ENCODE measurements at places on chromosomes 2 and 18. TPM values are rescaled to one million over a fixed set of nuclear protein-coding genes. Genes with fewer than 3 reads are reported as not detected.

GRCh38 chr18:8329186-8329771, 280.0 kb upstream of the RAB12 start:
- DNase-seq: no peak
- no peaks in the 10 kb centered on the region for H3K27me3 ChIP-seq
- H3K27ac ChIP-seq: peak overlapping the region; percentile 66
- H3K4me3 ChIP-seq: no peak overlapping the region
- H3K4me1 ChIP-seq: peaks cover 27% of the 10 kb centered on the region

GRCh38 chr18:54035927-54036326, 188.5 kb downstream of the MBD2 start:
- no peak overlapping the region for H3K27ac ChIP-seq
- H3K27me3 ChIP-seq: peaks cover 10% of the 10 kb centered on the region
- peaks cover 5% of the 10 kb centered on the region for H3K4me1 ChIP-seq
- no peak for DNase-seq
- no peaks in the 10 kb centered on the region for H3K36me3 ChIP-seq
- no peak overlapping the region for H3K4me3 ChIP-seq

DNA sequence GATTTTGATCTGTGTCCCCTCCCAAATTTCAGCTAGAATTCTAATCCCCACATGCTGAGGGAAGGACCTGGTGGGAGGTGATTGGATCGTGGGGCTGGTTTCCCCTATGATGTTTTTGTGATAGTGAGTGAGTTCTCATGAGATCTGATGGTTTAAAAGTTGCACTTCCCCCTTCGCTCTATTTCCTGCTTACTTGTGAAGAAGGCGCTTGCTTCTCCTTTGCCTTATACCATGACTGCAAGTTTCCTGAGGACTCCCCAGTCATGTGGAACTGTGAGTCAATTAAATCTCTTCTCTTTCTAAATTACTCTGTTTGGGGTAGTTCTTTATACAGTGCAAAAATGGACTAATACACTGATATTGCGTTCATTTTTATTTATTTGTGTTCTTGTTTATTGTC, 636.8 kb upstream of the LINC00305 start:
- H3K27ac ChIP-seq: no peak overlapping the region
- H3K4me1 ChIP-seq: no peaks in the 10 kb centered on the region
- no peak for DNase-seq
- H3K36me3 ChIP-seq: no peaks in the 10 kb centered on the region
- no peak overlapping the region for H3K4me3 ChIP-seq

DNA sequence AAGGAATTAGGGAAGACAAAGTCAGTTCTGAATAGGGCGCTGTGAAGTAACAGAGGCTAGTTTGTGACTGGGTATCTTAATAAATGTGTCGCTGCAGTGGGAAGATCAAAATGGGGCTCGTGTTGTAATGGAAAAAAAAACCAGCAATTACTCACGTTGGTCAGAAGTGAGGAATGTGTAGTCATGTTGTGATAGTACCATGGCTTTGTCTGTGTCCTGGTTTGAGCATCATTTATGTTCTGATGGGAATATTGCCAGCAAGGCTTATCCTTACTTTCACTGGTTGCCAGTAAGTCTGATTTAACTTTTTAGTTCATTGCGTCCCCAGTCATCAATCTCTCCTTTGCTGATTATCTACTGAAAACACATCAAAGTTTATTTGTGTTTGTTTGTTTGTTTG, 467.6 kb downstream of the NYAP2 start:
- no peak for DNase-seq
- H3K27me3 ChIP-seq: no peaks in the 10 kb centered on the region
- H3K4me3 ChIP-seq: no peak overlapping the region
- H3K36me3 ChIP-seq: no peaks in the 10 kb centered on the region
- no peaks in the 10 kb centered on the region for H3K4me1 ChIP-seq

DNA sequence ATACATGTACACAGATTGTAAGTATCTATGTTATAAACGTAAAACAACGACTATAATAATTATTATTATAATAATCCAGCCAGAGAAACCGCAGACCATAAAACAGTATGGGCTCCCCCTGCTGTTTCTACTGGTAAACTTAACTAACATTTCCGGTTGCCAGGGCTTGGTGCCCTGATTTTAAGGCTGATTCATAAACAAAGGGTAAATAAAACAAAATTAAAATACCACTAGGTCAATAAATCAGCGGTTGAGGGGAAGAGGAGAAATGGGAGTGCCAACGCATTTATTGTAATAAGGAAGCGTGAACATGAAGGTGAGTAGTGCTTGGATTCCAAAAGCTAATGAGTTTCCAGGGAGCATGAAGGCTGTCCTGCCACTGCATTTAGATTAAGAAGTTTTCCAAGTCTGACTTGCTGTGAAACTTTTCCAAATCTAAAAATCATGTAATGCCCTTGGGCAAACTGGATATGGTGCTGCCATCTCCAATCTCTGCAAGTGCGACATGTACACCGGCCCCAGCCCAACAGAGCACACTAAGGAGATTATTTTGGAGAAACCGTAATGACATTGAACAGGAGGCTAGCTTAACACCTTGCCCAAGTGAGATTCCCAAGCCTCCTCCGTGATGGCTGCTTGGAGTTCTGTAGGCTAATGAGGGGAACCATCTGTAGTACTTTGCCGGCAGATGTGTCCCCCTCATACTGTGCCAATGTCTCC, 50.7 kb upstream of the HNRNPA3 start:
- H3K4me3 ChIP-seq: no peak overlapping the region
- H3K36me3 ChIP-seq: no peaks in the 10 kb centered on the region
- H3K27ac ChIP-seq: no peak overlapping the region
- H3K27me3 ChIP-seq: no peaks in the 10 kb centered on the region
- peaks cover 13% of the 10 kb centered on the region for H3K4me1 ChIP-seq

Gene GPR45
- not detected for total RNA-seq

Gene GNLY
- not detected for total RNA-seq

Gene CCDC141
- not detected for total RNA-seq

GRCh38 chr2:66101206-66101605, 333.7 kb upstream of the MEIS1 start:
- H3K27ac ChIP-seq: no peak overlapping the region
- no peaks in the 10 kb centered on the region for H3K27me3 ChIP-seq
- H3K4me3 ChIP-seq: no peak overlapping the region
- no peak for DNase-seq
- H3K4me1 ChIP-seq: no peaks in the 10 kb centered on the region

DNA sequence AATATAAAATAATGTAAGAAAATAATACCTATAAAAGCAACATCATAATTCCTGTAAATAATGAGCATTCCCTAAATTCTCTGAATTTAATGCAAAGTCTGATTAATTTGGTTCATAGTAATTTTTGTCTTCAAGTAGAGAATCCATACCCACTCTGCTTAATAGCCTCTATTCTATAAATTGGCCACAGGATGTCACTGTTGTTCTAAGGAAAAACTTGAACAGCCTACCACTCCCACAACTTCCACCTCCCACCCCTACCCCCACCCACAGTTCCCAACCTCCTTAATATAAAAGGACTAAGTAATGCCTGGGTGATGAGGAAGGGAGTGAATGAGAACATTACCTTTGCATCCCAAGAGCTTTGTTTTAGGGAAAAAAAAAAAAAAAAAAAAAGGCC, 27.2 kb upstream of the BBS5 start:
- H3K36me3 ChIP-seq: no peaks in the 10 kb centered on the region
- peaks cover 8% of the 10 kb centered on the region for H3K27me3 ChIP-seq
- no peaks in the 10 kb centered on the region for H3K4me1 ChIP-seq
- no peak overlapping the region for H3K27ac ChIP-seq

Gene KIF1A
- 60.0 TPM for total RNA-seq

DNA sequence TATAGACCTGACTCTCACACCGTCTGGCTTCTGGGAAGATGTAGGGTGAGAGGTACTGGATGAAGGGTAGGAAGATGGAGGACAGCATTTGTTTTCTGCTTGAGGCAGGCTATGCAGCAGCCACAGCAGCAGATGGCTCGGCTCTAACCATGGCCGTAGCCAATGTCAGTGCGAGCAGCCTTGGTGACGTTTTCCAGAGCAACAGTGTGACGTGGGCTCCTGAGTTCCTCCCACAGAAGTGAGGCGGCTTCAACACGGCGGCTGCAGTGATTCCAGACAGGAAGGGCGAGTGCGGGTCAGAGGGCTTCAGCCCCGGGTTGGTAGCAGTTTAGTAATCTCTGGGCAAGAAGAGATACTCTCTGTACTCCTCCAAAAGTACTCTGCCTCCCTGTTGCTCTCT, 133.0 kb upstream of the MYT1L start:
- no peak overlapping the region for H3K27ac ChIP-seq
- no peak overlapping the region for H3K4me3 ChIP-seq
- H3K36me3 ChIP-seq: no peaks in the 10 kb centered on the region
- H3K4me1 ChIP-seq: no peaks in the 10 kb centered on the region

Gene DYSF
- 112 TPM for total RNA-seq

Gene IL1R1
- total RNA-seq: 53.7 TPM

DNA sequence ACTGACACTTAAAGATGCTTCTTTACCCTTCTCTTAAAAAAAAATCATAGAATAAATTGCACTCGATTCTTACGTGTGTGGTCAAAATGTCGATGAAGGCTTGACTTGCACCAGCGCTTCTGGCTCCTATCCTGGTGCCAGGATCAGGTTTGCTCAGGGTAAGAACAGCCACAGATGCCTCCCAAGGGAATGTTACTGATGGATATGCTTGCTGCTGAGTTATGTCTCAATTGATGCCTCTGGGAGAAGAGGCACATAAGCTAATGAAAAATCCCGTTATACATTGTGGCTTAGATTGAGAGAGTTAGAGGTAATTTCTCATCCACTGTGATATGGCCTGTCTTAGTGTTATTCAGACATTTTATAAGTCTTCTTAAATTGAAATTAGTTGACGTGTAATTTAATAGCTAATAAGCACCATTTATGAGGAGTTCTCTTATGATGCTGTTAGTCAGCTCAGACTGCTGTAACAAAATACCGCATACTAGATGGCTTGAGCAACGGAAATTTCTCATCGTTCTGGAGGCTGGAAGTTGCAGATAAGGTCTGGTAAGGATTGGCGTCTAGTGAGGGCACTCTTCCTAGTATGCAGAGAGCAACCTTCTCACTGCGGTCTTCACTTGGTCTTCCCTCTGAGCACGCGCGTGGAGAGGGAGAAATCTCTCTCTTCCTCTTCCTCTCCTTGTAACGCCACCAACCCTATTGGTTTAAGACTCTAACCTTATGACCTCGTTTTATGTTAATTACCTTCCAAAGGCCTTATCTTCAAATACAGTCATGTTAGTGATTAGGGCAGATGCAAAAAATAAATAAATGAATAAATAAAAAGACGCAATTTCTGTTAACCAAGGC, 116.6 kb upstream of the NOSTRIN start:
- H3K4me3 ChIP-seq: no peak overlapping the region
- H3K36me3 ChIP-seq: no peaks in the 10 kb centered on the region
- peak overlapping the region; percentile 97 for H3K27ac ChIP-seq
- peaks cover 49% of the 10 kb centered on the region for H3K4me1 ChIP-seq

Gene KYNU
- total RNA-seq: not detected

GRCh38 chr2:134372141-134372540, 118.3 kb downstream of the MGAT5 start:
- peaks cover 21% of the 10 kb centered on the region for H3K4me1 ChIP-seq
- H3K36me3 ChIP-seq: no peaks in the 10 kb centered on the region
- H3K27me3 ChIP-seq: no peaks in the 10 kb centered on the region
- H3K27ac ChIP-seq: no peak overlapping the region

GRCh38 chr2:145652571-145653545, 1132.9 kb upstream of the ZEB2 start:
- DNase-seq: no peak
- H3K4me3 ChIP-seq: no peak overlapping the region
- H3K4me1 ChIP-seq: peaks cover 7% of the 10 kb centered on the region
- H3K27ac ChIP-seq: no peak overlapping the region

Gene SCN9A
- 30.1 TPM for total RNA-seq

DNA sequence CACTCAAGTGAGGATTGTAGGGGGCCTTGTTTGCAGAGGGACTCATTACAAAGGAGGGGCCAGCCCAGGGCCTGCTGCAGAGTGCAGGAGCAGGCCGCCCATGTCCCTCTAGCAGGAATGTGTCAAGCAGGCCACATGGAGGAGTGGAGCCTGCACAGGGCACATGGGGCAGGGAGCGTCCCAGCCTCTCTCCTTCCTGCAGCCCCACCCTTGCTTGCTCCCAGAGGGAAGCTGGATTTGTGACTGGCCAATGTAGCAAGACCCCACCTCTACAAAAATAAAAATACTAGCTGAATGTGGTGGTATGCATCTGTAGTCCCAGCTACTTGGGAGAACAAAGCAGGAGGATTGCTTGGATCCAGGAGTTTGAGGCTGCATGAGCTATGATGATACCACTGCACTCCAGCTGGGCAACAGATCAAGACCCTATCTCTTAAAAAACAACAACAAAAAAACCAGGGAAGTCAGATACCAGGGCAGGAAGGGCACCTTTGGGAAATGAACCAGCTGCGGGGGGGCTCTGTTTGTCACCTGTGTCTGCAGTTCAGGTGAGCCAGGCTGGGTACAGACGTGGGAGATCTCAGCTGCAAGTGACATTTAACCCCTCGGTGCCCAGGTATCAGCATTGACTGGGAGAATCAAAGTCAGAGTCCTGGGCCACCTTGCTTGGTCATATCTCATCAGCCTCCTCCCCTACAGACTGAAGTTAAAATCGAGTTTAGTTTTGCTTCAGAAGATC, 27.7 kb downstream of the IMPA2 start:
- H3K4me3 ChIP-seq: no peak overlapping the region
- H3K27ac ChIP-seq: no peak overlapping the region
- H3K36me3 ChIP-seq: no peaks in the 10 kb centered on the region
- peaks cover 25% of the 10 kb centered on the region for H3K4me1 ChIP-seq
- DNase-seq: peak; percentile 62

GRCh38 chr2:204670756-204671155, 125.5 kb downstream of the PARD3B start:
- peaks cover 12% of the 10 kb centered on the region for H3K4me1 ChIP-seq
- no peak for DNase-seq
- H3K27me3 ChIP-seq: no peaks in the 10 kb centered on the region
- H3K27ac ChIP-seq: no peak overlapping the region

Measured in chondrocyte (in vitro differentiated cells).